ENCODE measurements at places on chromosomes 5 and 9.

DNA sequence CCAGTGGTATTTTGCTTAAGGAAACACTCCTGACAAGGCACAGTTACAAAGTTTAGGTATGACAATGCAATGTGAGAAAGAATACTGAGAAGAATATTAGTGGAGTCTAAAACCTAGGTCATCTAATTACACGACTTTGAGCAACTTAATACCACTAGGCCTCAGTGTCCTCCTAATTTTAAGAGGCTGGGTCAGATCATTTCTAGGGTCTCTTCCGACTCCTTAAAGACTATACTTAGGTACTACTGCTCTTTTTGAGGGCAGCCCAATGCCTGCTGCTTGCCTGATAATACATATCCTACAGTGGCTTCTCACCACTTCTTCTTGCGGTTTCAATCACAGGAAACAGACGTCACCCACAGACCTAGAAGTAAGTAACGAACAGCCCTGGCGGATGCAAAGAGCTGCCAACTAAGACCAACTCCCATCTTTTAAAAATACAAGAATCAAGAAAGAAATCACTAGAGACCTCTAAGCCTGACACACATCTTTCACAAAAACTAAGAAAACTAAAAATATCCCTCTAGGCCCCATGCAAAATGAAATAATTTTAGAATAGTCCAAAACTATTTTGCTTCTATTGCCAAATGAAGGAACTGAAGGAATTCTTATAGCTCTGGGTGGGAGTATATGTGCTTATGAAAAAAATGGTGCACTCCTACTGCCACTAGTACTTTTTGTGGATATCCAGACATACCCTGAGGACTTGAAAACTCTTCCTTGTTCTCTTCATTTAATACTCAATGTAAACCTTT lies 13.1 kb downstream of the DIAPH1 start:
- DNase-seq, result peak; percentile 55

- no peak for DNase-seq
Measured at GRCh38 chr9:36963346-36963745, 70.7 kb downstream of the PAX5 start.

GRCh38 chr5:176901260-176902101 lies 2.3 kb upstream of the HK3 start:
- DNase-seq, result peak; percentile 58

DNA sequence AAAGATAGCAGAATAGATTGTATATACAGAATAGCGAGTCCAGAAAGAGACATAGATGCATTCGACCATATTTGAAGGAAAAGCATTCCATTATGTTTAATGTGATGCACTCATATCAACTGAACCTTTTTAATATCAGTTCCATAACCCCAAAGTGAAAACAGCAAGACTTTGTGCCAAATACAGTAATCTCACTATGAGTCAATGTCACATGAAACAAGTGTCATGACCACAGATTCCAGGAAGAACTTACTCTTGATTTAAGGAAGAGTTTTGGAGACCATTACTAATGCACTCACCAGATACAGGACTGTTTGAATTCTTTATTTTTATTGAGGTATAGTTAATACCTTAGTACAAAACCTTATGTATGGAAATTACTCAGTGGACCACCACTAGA lies 220.5 kb downstream of the SH3GL2 start:
- no peak for DNase-seq

DNA sequence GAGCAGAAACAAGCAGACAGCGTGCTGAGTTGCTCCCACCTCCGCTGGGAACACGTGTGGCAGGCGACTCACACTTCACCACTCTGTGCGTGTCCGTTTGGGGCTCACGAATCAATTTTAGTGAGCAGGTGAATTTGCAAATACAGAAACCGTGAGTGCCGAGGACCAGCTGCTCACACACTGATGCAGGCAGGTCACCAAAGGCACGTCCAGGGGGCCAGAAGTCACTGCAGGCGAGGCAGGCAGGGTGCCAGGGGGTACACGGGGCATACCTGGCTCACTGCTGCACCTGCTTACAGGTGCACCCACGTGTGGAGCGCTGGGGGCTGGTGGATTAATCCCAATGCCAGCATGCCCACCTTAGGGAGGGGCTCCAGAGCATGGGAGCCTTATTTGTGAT lies 68.8 kb downstream of the ZNF354C start:
- DNase-seq, result no peak

DNA sequence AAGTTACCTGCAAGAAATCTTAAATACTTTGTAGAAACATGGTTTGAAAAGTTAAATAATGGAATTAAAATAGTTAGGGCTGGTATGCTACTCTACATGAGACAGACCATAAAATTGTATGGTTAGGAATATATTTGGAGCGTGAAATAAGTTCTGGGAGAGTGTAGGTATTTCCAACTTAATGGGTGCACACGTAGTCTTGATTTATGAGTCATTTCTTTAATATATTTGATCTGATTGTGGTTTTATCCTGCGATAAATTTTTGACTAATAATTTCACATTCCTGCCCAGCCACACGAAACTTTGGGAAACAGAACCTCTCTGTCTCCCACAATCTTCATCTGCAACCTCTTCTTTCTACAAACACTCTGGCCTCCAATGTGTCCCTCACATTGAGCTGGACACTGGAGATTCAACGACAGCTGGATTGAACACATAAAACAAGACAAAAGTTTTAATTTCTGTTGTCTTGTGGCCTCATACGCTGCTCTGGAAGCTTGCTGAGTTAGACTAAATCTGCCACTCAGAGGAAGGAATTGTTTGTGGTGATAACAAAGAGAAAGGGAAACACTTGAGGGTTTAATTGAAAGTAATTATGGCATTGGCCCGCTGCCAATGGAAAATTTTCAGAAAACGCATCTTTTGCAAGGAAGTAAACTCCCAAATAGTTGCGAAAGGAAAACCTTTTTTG lies 201.8 kb upstream of the ZNF608 start:
- no peak for DNase-seq

- no peak for DNase-seq
Measured at GRCh38 chr9:126696401-126697145, 82.8 kb downstream of the LMX1B start.

DNA sequence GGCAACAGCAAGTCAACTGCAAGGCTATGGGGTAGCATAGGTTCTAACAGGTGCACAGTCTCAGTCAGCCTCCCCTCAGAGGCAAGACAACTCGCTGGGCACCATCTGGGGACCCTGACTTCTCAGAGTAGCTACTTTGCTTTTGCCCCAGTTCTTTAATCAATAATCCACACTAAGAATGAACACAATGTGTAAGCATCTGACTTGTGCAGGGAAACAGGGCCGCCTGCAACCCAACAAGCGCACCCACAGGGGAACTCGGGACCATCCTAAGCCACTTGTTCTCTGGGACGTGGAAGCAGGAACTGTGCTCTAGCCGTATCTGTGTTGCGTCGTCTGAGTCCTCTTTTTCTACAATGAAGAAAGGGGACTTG lies 1.9 kb downstream of the MOB3B start:
- no peak for DNase-seq

GRCh38 chr9:125632321-125633115 lies 74.5 kb downstream of the MAPKAP1 start:
- peak; percentile 60 for DNase-seq

DNA sequence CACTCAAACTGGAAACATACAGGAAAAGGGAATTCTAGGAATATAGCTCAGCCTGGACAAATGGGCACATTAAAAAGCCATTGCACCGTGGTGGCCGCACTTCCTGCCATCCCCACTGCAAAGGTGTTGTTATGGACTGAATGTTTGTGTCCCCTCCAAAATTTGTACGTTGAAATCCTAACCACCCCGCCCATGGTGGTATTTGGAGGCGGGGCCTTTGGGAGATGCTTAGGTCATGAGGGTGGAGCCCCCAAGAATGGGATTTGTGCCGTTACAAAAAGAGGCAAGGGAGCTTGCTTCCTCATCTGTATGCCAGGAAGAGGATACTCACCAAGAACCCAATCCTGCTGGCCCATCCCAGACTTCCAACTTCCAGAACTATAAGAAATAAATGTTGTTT lies 1.1 kb upstream of the CMBL start:
- DNase-seq, result no peak

DNA sequence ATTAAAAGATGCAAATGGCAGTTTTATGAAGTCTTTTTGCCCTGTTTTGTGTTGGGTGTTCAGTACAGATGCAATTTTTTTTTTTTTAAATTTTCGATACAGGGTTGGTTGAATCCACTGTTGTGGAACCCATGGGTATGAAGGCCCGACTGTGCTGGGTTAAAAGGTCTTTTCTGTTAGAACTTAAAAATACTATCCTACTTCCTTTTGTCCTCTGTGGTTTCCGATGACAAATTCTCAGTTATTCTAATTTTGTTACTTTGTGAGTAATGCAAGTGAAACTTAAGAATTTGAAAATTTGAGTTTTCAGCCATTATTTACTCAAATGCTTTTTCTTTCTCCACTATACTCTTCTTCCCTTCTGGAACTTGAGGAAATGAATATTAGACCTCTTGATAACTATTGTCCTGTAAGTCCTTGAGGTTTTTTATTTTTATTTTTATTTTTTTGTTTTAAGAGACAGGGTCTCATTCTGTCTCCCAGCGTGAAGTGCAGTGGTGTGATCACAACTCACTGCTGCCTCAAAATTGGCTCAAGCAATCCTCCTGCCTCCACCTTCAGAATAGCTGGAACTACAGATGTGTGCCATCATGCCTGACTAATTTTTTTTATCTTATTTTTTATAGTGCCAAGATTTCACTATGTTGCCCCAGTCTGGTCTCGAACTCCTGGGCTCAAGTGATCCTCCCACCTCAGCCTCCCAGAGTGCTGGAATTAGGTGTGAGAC lies 67.5 kb downstream of the ZCCHC7 start:
- DNase-seq, result peak; percentile 52

DNA sequence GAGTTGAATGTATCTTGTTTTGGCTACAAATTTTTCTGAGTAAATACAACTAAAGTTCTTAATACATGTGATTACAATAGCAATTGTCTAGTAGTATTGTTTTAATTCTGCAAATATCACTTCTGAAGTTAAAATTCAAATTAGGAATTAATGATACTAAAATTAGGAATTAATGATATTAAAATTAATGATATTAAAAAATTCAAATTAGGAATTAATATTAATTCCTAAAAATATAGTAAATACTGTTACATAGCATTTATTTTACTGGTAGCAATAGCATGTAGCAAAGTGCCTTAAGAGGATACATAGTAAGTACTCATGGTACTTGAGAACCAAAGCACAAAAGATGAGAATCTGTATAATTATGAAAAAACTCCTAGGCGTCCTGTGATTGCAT lies 136.2 kb downstream of the DMXL1 start:
- no peak for DNase-seq

DNA sequence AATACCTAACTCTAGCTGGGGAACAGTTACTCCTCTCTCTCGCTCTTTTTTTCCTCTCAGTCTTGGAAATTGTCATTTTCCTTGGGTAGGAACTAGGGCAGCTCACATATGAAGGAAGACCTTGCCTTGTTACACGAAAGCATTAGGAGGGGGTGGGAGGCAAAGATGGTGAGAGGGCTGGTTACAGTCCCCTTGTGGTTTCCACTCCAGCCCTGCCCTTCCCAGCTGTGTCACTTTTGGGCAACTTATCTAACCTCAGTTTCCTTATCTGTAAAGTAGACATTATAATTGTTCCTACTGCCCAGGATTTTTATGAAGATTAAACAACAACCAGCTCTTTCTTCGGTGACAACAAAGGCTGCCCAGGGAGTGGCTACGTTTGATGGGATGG lies 196.2 kb upstream of the CLINT1 start:
- no peak for DNase-seq

GRCh38 chr9:93397661-93398373 lies 53.7 kb upstream of the FAM120A start:
- no peak for DNase-seq

Measured in GM13976 (cell line).